ENCODE measurements at places on chromosomes 7 and 10.

DNA sequence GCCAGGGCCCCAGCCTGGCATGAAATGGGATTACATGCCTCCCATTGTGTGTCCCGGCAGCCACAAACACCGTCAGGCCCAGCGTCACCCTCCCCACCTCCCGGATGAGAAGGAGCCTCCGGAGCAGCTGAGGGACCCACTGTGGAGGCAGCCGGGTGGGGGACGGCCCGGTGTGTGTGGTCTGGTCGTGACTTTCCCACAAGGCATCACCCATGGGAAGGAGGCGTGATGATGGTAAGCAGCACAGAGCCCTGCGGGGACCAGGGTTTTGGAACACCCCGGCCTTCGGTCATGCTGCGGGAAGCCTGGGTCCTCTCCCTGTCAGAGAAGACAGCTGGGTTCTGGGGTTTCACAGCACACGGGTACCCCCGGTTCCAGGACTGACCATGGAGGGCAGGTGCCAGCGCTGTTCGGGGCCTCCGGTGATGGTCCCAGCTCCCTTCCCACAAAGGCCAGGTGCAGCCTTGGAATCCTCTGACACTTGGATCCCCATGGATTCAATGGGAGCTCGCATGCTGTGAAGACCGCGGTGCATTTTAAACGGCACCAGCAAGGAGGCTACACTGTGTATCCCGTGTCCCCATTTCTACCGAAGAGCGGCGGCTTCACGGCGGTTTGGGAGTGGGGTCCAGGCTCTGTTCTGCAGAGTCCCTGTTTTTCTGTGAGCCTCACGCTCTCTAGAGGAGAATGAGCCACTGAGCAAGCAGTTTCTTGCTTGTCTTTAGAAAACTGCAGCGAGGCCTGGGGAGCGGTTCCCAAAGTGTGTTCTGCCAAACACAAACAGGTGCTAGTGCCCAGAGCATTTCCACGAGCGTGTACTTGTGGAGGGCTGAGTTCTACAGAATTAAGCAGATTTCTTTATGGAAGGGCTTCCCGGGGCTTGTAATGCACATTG lies 336.0 kb downstream of the ADARB2 start:
- H3K27ac ChIP-seq: no peak overlapping the region
- H3K4me3 ChIP-seq: no peak overlapping the region
- DNase-seq: no peak
- H3K36me3 ChIP-seq: no peaks in the 10 kb centered on the region

DNA sequence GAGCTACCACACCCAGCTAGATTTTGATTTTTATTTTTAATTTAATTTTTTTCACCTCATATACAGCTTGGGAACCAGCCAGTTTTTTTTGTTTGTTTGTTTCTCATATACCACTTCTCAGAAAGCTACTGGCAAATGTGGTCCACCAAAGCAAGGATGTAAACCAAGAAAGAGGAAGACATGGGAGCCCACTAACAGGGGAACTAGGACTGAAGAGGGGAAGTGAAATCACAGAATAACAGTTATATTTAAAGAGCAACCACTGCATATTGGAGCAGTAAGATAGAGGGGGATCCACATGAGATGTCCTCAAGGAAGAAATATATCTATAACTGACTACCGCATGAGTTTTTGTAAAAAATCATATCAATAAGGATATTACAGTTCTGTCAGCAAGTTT lies 10.5 kb downstream of the CPVL start:
- no peak overlapping the region for H3K27ac ChIP-seq
- no peaks in the 10 kb centered on the region for H3K4me1 ChIP-seq
- H3K4me3 ChIP-seq: no peak overlapping the region
- H3K36me3 ChIP-seq: no peaks in the 10 kb centered on the region

GRCh38 chr10:11885437-11886137 lies 62.4 kb downstream of the PROSER2 start:
- H3K4me1 ChIP-seq: peaks cover 5% of the 10 kb centered on the region
- no peaks in the 10 kb centered on the region for H3K36me3 ChIP-seq
- H3K27ac ChIP-seq: no peak overlapping the region

DNA sequence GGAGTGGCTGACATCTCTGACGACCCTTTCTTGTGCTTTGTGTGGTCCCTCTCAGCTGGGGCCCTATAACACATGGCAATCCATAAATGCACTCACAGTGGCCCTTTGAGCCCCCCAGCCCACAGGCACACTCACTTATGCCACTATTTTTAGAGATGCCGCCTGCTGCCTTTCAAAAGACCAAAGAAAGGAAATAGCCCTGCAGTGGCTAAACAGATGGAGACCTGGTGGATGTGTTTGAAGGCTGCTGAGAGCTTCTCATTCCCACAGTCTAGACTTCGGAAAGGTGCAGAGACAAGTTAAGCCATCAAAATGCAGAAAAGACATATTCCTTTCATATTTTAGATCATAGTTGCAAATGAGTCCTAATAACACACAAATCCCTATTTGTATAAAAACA lies 42.0 kb upstream of the PDZD8 start:
- no peak for DNase-seq
- no peak overlapping the region for H3K27ac ChIP-seq
- H3K27me3 ChIP-seq: peaks cover 4% of the 10 kb centered on the region
- no peak overlapping the region for H3K4me3 ChIP-seq
- H3K4me1 ChIP-seq: no peaks in the 10 kb centered on the region
- H3K36me3 ChIP-seq: no peaks in the 10 kb centered on the region

DNA sequence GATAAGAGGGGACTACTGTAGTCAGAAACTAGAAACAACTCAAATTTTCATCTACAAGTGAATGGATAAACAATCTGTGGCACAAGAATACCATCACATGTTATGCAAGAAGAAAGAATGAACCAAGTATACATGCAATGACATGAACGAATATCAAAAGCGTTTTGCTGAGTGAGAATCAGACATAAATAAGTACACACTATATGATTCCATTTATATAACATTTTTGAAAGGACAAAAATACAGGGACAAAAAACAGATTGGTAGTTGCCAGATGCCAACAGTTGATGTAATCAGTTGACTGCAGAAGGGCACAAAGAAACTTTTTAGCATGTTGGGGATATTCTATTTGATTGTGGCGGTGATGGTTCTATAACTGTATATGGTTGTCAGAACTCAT lies 33.6 kb downstream of the CTNNA3 start:
- H3K4me3 ChIP-seq: no peak overlapping the region
- H3K4me1 ChIP-seq: no peaks in the 10 kb centered on the region
- DNase-seq: no peak
- no peaks in the 10 kb centered on the region for H3K36me3 ChIP-seq

GRCh38 chr10:118472415-118473304 lies 122.8 kb downstream of the PRLHR start:
- no peak overlapping the region for H3K4me3 ChIP-seq
- H3K27me3 ChIP-seq: peaks cover 20% of the 10 kb centered on the region
- no peaks in the 10 kb centered on the region for H3K4me1 ChIP-seq
- H3K27ac ChIP-seq: no peak overlapping the region

GRCh38 chr7:31416381-31416870 lies 75.9 kb upstream of the NEUROD6 start:
- no peak for DNase-seq
- no peaks in the 10 kb centered on the region for H3K4me1 ChIP-seq
- no peak overlapping the region for H3K4me3 ChIP-seq
- no peaks in the 10 kb centered on the region for H3K27me3 ChIP-seq
- H3K36me3 ChIP-seq: no peaks in the 10 kb centered on the region

DNA sequence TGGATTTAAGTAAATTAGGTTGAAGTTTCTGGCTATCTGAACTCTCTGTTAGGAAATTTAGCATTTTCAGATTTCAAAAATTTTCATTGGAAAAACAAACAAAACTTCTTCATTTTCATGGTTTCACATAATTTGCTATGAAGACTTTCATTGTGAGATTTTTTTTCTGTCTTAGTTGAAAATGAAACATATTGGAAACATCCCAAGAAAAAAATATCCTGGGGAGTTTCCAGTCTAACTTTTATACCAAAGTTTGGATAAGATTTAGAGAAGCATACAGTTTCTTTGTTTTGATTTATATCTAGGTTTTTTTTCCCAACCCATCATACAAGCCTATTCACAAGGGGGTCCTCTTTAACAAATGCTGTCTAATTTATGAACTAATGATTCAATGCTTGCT lies 300.5 kb upstream of the SEMA3A start:
- no peaks in the 10 kb centered on the region for H3K4me1 ChIP-seq
- no peak overlapping the region for H3K27ac ChIP-seq
- DNase-seq: no peak
- no peaks in the 10 kb centered on the region for H3K27me3 ChIP-seq
- no peaks in the 10 kb centered on the region for H3K36me3 ChIP-seq

- H3K4me1 ChIP-seq: no peaks in the 10 kb centered on the region
- no peak for DNase-seq
- no peak overlapping the region for H3K27ac ChIP-seq
- H3K4me3 ChIP-seq: no peak overlapping the region
- no peaks in the 10 kb centered on the region for H3K36me3 ChIP-seq
- peaks cover 21% of the 10 kb centered on the region for H3K27me3 ChIP-seq
These were observed 44.0 kb downstream of the OAT start for GRCh38 chr10:124374535-124375352.

- DNase-seq: no peak
- no peaks in the 10 kb centered on the region for H3K36me3 ChIP-seq
- no peak overlapping the region for H3K4me3 ChIP-seq
These were observed 19.4 kb downstream of the SPAM1 start for GRCh38 chr7:123944395-123944794.

DNA sequence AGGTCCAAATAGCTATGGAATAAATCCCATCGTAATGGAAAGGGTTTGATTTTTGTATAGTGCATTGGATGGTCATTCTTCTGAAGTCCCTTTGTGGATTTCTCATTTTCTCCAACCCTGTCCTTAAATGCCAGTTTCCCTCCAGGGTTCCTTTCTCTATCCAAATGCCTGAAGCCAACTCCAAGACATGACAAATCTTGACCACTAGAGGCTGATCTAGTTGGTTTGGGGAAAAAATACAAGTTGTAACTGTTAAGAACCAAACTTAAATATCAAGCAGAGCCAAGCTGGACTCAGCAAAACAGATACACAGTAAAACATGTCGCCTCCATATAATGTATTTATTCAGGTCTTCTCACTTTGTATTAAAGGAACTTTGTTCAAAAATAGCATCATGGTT lies 28.7 kb downstream of the FRMD4A start:
- no peak for DNase-seq
- H3K36me3 ChIP-seq: no peaks in the 10 kb centered on the region
- H3K27me3 ChIP-seq: peaks cover 11% of the 10 kb centered on the region
- no peaks in the 10 kb centered on the region for H3K4me1 ChIP-seq
- no peak overlapping the region for H3K4me3 ChIP-seq

DNA sequence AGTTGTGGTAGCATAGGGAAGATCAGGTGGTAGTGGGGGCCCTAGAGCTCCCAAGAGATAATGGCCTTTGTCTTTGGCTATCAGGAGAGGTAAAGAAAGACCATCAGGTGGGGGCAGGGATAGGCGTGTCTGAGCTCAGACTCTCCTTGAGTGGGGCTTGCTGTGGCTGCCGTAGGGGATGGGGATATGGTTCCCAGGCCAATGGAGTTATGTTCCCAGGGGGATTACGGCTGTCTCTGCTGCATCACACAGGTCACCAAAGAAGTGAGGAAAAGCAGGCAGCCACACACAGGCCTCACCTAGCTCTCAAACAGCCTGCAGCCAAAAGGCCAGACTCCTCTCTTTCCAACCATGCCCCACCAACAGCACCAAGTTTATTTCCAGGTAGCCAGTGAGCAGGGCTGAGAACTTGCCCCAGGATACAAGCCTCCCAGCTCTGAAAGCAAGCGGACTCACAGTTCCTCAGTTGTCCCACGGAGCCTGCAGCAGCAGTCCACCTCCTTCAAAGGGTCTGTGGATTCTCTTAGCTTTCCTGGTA lies 37.6 kb upstream of the C1QL3 start:
- H3K36me3 ChIP-seq: no peaks in the 10 kb centered on the region
- no peak overlapping the region for H3K27ac ChIP-seq
- H3K4me3 ChIP-seq: no peak overlapping the region
- no peaks in the 10 kb centered on the region for H3K4me1 ChIP-seq

DNA sequence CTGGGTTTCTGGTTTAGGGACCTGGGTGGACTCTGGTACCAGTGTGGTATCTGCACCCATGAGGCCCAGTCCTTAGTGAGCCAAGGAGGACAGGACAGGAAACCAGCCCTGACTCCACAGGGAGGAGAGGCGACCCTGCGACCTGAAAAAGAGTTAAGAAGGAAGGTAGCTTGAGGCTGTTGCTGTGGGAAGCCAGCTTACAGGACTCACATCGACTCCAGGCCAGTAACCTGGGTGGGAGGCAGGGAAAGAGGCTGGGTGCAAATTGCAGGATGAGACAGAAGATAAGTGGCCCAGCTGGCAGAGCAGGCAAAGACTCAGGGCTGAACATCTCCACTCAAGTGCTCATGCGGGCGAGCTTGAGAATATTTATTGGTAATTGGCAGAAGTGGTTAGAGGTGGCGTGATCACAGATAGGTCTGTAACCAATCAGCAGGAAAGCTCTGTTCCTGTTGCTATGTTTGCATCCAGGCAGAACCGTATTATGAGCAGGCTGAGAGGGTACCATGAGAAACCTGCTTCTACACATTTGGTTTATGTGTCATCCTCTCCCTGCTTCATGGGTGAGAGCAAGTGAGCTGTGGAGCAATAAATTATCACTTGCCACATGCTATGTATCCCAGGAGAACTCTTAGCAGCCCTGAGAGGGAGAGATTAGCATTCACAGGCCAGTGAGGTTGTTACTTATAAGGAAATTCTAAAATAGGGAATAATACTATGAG lies 11.0 kb downstream of the TLL2 start:
- H3K4me1 ChIP-seq: no peaks in the 10 kb centered on the region
- no peak overlapping the region for H3K4me3 ChIP-seq
- DNase-seq: no peak
- peaks cover 8% of the 10 kb centered on the region for H3K27me3 ChIP-seq
- H3K27ac ChIP-seq: no peak overlapping the region

GRCh38 chr7:97094284-97094930 lies 23.1 kb upstream of the SDHAF3 start:
- no peak overlapping the region for H3K27ac ChIP-seq
- H3K36me3 ChIP-seq: no peaks in the 10 kb centered on the region
- H3K4me3 ChIP-seq: no peak overlapping the region
- no peak for DNase-seq
- peaks cover 10% of the 10 kb centered on the region for H3K27me3 ChIP-seq

GRCh38 chr10:119860866-119861607 lies 11.6 kb downstream of the MCMBP start:
- H3K4me3 ChIP-seq: no peak overlapping the region
- H3K27ac ChIP-seq: peak overlapping the region; percentile 30
- DNase-seq: no peak
- peaks cover 51% of the 10 kb centered on the region for H3K4me1 ChIP-seq

- no peak overlapping the region for H3K4me3 ChIP-seq
- H3K27ac ChIP-seq: no peak overlapping the region
- H3K4me1 ChIP-seq: no peaks in the 10 kb centered on the region
These were observed 926.2 kb downstream of the KCNMA1 start for GRCh38 chr10:76711222-76711997.

DNA sequence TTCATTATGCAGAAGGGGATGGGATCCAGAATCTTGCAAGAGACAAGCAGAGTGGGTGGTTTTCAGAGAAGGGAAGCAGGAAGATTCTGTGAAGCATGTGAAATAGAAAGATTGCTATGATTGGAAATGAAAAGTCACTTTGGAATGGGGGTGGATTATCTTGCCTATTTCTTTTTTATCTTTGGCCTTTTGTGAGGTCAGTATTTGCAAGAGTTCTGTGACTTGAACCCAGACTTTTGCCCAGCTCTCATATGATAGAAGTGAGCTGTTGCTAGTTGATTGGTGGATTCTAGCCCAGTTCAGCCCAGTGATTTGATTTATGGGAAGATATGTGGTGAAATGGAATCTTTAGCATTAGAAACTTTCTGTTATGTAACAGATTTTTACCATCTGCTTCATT lies 17.1 kb downstream of the ENTPD7 start:
- peaks cover 6% of the 10 kb centered on the region for H3K4me1 ChIP-seq
- H3K27ac ChIP-seq: no peak overlapping the region
- H3K36me3 ChIP-seq: peaks cover 5% of the 10 kb centered on the region
- H3K27me3 ChIP-seq: no peaks in the 10 kb centered on the region
- no peak for DNase-seq
- no peak overlapping the region for H3K4me3 ChIP-seq

Measured in activated CD4-positive, alpha-beta memory T cell treated with anti-CD3 and anti-CD28 coated beads for 36 hours (primary cell).